ENCODE measurements at places on chromosomes 7 and 10.

- no peak for DNase-seq
These were observed 39.9 kb upstream of the LEP start for GRCh38 chr7:128201067-128201689.

- no peak for DNase-seq
These were observed 435.4 kb downstream of the KIF20B start for GRCh38 chr10:90136731-90137316.

DNA sequence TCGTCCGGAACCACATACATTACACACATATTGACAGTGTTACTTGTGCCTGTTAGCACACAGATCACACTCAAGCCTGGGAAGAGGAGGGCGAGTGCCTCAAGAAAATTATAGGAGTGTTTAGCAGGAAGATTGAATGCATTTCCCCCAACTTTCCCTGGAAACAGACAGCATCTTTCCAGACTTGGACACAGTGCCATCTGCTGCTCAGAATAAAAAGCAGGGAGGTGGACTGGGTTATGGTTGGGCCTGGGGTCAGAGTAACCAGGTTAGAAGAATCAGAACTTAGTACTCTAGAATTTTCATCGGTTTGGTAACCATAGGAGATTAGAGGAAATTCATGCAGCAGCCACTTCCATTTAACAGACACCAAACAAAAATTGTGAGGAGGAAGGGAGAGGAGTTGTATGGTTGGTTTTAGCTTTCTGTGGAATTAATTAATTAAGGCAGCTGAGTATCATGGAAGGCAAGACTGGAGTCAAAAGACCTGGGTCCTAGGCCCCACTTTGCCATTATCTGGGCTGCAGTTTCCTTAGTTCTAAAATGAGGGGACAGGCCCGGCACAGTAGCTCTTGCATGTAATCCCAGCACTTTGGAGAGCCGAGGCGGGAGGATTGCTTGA lies 43.4 kb upstream of the OPTN start:
- DNase-seq = peak; percentile 15

DNA sequence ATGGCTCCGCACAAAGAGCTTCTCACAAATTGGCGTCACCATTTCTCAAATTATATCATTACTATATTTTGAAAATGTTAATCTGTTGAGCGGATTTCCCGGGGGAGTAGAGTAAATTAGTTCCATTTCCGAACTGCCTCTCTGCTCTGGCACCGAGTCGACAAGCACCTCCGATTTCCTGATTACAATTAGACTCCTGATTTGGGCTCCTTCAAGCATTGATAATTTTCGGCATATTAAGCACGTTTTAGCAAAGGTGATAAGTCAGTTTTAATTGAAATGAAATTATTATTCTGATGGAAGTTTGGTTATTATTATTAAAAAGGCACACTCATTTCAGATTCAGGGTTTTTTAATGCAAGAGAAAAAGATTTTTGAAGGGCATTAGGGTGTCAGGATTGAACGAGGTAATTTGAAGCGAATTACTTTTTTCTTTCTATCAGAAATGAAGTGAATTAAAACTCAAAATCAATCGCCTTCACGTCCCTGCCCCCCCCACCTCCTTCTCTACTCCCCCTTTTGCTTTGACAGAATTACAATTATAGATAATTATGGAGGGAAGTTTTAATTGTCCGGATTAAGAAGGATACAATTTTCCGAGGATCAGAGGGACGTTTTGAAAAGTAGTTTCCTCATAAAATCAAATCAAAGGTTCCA lies 4.0 kb upstream of the UNCX start:
- no peak for DNase-seq

DNA sequence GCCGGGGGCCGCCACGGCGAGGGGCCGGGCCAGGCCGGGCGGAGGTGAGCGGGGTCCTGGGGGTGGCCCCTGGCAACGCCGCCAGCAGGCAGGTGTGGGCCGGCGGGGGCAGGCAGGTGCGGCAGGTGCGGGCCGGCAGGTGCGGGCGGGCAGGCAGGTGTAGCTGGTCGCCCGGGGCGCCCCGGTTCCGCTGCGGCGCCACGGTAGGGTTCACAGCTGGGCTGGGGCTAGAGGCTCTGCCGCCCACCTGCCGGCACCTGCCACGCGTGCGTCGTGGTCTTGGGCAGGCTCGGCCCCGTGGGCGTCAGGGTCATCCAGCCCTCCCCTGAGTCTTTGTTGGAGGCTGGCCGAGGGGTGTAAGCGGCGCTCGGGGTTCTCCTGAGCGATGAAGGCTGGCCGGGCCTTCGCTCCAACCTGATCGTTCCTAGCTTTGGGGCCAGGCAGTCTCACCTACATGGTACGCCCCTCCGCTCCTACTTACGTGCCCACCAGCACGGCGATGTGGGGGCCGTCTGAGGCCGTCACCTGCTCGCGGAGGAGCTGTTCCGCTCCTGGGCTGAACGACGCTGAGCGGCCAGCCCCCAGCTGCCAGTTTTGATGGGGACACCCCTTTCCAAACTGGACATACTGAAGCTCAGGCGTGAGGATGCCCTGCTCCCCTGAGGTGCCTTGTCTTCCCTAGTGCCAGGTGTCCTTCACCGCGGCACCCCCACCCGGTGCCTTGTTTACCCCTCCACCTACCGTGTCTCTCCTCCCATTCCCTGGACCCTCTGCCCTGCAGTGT lies 493 bp downstream of the ZMIZ2 start:
- DNase-seq = no peak

GRCh38 chr10:91975438-91975837 lies 51.9 kb downstream of the BTAF1 start:
- DNase-seq = no peak

DNA sequence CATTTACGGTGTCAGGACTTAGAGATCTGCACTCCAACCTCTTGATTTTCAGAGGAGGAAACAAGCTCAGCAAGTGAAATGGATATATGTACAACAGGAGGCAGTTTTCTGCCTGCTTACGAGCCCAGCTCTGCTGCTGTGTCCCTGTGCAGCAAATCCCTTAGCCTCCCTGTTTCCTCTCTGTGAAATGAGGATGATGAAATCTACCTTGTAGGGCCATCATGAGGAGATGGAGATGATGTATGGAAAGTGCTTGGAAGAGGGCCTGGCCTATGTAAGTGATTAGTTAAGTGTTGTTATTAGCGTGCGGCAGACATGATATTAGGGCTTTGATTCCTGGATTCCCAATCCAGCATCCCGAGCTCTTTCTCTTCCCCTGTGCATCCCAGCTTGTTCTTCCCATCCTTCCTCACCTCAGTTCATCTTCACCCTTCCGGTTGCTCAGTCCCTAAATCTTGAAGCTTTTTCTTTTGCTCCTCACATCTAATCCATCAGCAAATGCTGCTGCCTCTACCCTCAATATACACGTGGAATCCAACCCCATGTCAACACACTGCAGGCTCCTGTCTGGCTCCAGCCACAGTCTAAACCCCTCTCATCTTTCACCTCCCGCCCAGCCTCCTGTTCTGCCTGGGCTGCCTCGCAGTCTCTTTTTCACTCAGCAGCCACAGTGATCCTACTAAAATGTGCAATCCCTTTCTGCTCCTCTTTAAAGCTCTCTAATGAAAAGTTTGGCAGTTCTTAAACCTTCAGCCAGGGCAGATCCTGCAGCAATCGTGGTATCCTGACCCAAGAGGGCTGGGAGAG lies 113.8 kb downstream of the MARCHF5 start:
- DNase-seq = no peak

- no peak for DNase-seq
These were observed 102.1 kb downstream of the FOXL3 start for GRCh38 chr7:391961-392524.

DNA sequence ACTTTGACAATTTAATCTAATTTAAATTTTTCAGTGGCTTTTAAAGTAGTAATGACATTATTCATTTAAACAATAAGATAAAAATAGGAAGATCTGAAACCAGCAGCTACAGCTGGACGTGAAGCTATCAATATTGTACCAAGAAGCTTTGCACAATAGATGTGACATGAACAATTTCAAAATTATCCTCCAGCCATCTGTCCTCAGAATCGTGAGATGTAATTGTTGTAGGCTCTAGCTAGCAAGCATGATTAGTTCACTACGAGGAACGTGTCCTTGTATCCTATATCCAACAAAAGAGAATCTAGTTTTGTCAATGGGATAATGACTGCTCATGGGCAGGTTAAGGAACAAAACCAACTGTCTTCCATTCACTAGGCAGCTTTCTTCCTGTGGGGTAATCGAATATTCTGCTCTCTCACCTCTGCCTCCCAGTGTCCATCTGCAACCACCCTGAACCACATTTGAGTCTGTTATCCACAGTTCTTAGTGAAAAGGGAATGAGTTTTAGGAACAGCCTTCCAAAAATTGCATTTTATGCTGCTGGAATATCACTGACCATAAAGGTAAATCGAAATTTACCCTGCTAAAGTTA lies 247.3 kb downstream of the PARD3 start:
- no peak for DNase-seq

- no peak for DNase-seq
These were observed 155.7 kb upstream of the TMEM229A start for GRCh38 chr7:124188576-124188975.

GRCh38 chr7:71733107-71733870 lies 601.3 kb downstream of the GALNT17 start:
- peak; percentile 35 for DNase-seq

GRCh38 chr10:130393342-130393741 lies 257.2 kb downstream of the GLRX3 start:
- no peak for DNase-seq

Measured in smooth muscle cell of the brain vasculature (primary cell).